ENCODE measurements at places on chromosomes 12 and 14.
A peak's percentile ranks its signal among the peaks of the same experiment; 100 is the strongest.

DNA sequence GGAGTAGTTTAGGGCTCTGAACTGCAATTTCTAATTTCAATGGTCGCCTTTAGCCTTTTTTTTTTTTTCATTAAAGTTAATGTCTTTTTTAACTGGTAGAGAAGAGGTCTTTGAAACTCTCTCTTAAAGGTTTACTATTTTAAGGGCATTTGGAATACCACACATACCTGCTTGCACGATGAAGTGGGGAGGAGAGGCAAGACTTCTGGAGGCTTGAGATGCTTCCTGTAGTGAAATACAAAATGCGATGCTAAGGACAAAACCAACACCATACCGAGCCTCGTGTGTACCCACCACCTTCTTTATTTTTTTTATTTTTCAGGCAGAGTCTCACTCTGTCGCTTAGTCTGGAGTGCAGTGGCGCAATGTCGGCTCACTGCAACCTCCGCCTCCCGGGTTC, 57.4 kb downstream of the GLT1D1 start:
- DNase-seq = no peak

- no peak for DNase-seq
These were observed 75.4 kb downstream of the ETV6 start for GRCh38 chr12:11724888-11725311.

GRCh38 chr12:120224304-120225199, 23.6 kb upstream of the RPLP0 start:
- DNase-seq = peak; percentile 76

DNA sequence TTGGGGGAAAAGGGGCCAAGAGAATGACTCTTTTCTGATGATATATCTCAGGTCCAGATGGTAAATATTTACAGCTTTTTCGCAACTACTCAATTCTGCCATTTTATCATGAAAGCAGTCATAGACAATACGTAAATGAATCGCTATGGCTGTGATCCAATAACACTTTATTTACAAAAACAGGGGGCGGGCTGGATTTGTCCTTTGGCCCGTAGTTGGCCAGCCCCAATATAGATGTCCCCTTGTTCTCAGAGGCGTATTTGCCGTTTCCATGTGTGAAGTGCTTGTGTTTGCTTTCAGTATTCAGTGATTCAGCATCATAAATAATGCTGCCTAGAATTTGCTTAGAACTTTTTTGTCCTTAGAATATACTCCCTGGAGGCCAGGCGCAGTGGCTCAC, 77.2 kb downstream of the CCDC92 start:
- DNase-seq = no peak

- no peak for DNase-seq
These were observed 57.1 kb downstream of the MARK3 start for GRCh38 chr14:103442288-103442687.

DNA sequence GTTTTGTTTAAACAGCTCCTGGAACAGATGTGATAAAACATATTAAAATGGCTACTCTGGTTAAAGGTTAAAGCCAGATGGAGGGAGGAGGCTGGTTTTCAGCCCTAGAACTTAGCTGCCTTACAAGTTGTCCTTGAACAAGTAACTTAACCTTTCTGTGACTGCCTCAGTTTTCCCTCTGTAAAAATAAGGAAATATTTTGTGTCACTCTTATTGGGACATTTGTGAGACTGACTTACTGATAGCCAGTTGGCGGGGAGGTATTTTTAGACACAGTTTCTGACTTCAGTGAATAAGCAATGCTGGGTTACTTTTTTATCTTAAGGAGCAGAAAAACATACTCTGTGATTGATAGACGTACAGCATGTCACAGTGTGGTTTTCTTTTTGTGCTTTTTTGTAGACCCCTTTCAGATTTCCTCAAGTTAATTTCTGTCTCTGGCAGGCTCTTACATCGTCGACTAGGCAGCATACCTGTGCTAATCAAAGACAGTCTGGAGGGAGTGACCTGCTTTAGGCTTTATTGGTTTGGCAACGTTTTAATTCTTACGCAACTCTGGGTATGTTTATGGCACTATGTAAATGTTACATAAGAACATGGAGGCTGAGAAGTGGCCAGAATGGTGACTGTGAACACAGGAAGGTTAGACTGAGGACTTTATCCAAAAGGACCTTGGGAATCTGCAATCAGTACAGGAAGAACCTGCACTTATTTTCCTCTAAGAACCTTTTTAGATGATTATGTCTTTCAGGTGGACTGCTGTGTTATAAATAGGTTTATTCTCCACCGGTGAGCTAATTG, 3.3 kb downstream of the ACVR1B start:
- no peak for DNase-seq

DNA sequence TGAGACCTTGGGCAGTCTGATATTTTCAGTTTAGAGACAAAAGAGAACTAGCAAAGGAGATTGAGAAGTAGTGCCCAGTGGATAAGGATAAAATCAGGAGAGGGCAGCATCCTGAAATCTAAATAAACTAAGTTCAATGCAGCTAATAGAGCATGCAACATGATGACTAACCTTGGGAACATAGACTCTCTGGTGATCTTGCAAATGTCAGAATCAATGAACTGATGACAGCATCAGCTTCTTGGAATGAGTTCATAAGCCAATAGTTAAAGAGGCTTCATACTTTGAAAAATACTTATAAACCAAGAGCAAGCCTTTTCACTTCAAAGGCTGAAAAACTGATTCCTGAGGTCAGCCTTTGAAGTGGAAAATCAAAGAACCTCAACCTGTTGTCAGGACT, 8.2 kb downstream of the TAS2R19 start:
- no peak for DNase-seq

- no peak for DNase-seq
These were observed 17.3 kb downstream of the IRF2BPL start for GRCh38 chr14:77011245-77011644.

- no peak for DNase-seq
These were observed 71.0 kb upstream of the CDKN3 start for GRCh38 chr14:54325766-54326165.

GRCh38 chr12:52953181-52953841, 4.4 kb downstream of the KRT18 start:
- no peak for DNase-seq

- no peak for DNase-seq
These were observed 586.0 kb upstream of the MDGA2 start for GRCh38 chr14:48261436-48261835.

GRCh38 chr14:68474741-68475140, 318.1 kb downstream of the ZFP36L1 start:
- no peak for DNase-seq

DNA sequence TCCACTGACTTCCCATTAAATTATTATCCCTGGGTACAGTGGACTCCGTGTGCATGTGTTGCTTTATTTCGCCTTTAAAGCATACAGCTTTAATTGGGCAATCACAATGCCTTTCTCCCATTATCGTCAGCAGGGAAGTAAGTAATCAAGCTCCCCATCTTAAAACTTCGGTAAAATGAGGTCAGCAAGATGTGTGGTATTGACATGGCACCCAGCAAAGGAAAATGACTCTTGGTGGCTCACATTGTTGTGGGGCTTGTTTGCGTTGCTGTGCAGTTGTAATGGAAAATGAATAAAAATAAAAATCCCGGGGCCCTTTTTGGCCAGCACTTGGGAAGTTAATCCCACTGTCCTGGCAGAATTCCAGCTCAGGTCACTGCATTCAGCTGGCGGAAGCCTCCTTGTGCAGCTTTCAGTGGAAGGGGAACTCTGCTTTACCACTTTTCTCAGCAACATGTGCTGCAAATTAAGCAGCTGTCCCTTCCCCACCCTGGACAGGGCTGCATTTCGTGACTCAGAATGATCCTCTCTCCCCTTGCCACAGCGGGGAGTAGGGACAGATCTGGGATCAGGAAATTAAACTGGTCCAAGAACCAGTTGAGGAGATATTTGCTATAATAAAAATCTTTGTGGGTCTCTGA, 13.9 kb upstream of the ATP2A2 start:
- DNase-seq = peak; percentile 46

GRCh38 chr12:71772735-71773134, 18.1 kb downstream of the RAB21 start:
- no peak for DNase-seq

- no peak for DNase-seq
These were observed 79.2 kb upstream of the NCOR2 start for GRCh38 chr12:124646385-124647230.

DNA sequence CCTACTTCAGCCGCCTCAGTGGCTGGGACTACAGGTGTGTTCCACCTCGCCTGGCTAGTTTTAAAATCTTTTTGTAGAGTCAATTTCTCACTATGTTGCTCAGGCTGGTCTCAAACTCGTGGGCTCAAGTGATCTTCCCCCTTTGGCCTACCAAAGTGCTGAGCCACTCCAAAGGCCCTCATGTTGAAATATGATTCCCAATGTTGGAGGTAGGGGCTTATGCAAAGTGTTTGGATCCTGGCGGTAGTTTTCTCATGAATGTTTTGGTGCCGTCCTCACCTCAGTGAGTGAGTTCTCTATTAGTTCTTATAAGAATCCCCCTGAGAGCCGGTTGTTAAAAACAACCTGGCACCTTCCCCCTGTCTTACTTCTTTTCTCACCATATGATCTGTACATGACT, 784.6 kb downstream of the TMTC2 start:
- DNase-seq = no peak

- no peak for DNase-seq
These were observed 109.6 kb downstream of the BCAT1 start for GRCh38 chr12:24839268-24839791.

Data from NCI-H1092 (cell line).